ENCODE measurements at places on chromosomes 2 and 18. TPM values are rescaled to one million over a fixed set of nuclear protein-coding genes. Genes with fewer than 3 reads are reported as not detected.

The GPD2 gene
- 27.7 TPM for total RNA-seq

The CTAGE1 gene
- not detected for total RNA-seq

The GTF3C2 gene
- total RNA-seq: 59.7 TPM

The PFN4 gene
- total RNA-seq: 1.9 TPM

The VAMP5 gene
- total RNA-seq: 0.55 TPM

The HOXD12 gene
- total RNA-seq: not detected

The FABP1 gene
- total RNA-seq: not detected
